ENCODE measurements at places on chromosomes 7 and 10.

DNA sequence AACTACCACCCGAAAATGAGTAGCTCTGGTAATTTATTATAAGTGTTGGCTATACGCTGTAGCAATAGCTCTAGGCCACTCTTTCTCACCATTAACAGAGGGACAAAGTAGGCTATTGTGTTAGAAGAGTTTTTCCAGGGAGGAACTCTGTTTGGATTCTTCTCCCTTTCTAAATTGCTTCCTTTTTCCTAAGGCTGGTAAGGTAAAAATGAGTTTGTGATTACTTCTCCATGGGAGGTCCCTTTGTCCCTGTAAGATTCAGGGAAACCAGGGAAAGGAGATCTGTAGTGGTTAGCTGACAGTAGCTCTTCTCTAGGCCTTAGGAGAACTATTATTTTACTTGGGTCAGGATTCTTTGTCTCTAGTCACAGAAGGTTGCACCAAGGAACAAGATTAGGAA is 23.2 kb upstream of the SEMA3E start:
- DNase-seq, result no peak

DNA sequence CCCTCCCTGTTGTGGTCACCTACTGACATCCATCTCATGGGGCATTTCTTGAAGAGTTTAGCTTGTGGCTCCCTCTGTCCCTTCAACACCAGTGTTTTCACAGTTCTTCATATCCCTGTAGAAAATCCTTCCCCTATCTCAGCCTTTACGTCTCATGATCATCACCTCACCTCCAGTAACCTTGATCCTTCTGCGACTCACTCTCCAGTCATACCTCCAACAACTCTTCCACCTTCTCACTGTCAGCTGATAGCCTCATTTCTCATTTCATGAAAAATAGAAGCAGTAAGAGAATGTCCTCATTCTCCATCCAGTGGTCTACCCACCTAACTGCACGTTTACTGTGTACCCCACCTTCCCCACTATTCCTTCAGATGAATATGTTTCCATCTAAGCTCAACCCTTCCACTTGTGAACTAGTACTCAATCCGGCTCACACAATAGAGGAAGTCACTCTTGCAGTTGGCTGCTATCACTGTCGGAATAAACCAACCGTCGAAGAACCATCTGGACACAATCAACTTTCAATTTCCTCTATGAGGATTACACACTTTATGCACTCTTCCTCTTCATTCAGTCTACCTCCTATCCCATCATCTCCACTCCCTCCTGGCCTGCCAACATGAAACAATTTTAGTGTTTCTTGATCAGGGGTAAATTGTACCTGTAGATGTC is 256.0 kb downstream of the AHR start:
- DNase-seq, result no peak

DNA sequence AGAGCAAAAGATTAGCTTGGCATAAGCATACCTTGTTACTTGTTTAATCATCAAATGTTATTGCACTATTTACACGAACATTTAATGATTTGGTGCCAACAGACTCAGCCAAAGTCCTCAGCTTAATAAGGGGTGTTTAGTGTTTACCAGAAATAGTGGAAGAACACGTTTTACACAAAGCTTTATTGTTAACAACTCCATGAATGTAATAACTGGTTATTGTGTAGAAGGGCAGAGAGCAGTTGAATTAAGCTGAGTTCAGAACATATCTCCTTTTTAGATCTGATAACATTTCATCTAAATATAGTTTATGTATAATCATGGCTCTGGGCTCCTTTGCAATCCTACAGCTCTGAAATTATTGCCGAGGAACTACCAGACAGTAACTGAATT is 99.1 kb downstream of the CABCOCO1 start:
- DNase-seq, result no peak

- no peak for DNase-seq
These were observed 54.5 kb downstream of the TCERG1L start for GRCh38 chr10:131257027-131257426.

GRCh38 chr10:96673318-96674099 is 46.8 kb downstream of the PIK3AP1 start:
- DNase-seq, result no peak

GRCh38 chr10:72035252-72035887 is 53.0 kb downstream of the SPOCK2 start:
- DNase-seq, result no peak

DNA sequence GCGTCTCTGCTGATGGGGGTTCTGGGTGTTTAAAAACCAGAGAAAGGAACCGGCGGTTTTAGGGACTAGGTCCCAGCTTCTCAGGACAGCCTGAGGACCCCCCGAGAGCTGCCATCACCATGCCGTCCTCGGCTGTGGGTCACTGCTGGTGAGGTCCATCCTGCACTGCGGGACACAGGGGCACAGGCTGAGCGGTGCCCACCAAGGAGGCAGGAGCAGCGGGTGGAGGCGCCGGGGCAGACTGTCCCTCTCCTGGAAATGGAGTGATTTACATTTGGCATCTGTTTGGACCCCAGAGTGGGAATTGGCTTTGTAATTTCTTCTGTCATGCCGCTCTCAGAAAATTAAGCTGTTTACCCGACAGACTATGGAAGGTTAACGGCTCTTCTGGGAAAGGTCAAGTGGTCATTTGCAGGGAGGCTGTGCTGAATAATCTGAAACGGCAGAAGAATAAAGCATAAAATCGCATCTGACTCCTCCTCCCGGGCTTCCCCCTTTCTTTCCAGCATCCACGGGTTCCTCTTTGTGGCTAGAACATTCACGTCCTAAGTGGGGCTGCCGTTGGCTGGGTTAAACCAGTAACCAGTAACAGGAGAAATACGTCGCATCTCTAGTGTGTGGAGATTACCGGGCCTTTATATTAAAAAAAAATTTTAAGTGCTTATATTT is 31.7 kb downstream of the LHPP start:
- no peak for DNase-seq

DNA sequence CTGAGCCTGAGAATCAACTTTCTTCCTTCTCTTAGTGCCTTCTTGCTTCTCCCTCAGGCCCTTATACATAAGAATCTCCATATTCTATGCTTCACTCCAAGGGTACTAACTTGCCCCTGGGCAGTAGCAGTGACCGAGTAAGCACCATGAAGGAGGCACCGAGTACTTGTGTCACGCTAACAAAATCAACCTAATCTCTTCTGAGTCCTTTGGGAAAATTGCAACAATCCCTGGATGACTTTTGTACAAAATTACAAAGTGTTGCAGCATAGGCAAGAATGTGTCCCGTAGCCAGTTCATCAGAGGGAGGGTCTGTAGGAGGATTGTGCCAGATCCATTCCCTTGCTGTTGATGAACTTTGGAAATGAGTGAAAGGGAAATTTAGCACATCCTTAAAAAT is 80.4 kb upstream of the EEPD1 start:
- DNase-seq, result no peak

- DNase-seq, result no peak
These were observed 218.2 kb upstream of the KMT2E start for GRCh38 chr7:104795616-104796398.

DNA sequence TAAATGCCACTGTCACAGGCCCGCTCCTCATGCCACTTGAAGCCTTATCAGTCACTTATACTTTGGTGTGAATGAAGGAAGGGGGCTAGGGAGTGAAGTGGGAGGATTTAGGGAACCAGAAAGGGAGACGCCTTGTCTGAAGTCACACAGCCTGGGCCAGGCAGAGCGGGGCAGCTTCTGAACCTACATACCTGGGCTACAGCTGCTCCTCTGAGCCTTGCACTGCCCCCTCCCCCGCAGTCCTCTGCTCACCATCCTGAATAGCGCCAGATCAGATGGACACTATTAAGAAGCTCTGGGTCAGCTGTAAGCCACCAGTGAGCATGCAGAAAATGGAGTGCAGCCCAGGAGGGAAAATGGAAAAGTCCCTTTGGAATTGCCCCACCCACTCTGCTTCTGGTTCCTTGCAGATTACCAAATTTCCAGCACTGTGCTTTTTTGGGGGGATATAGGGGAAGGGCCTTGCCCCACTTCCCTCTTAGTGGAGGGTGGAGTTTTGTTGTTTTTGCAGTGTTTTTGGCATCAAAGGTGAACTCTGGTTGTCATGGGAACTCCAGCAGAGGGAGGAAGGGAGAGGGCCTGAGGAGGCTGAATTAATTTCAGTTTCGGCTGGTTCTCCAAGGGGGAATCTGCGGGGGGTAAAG is 35.0 kb upstream of the ADCYAP1R1 start:
- DNase-seq, result no peak

DNA sequence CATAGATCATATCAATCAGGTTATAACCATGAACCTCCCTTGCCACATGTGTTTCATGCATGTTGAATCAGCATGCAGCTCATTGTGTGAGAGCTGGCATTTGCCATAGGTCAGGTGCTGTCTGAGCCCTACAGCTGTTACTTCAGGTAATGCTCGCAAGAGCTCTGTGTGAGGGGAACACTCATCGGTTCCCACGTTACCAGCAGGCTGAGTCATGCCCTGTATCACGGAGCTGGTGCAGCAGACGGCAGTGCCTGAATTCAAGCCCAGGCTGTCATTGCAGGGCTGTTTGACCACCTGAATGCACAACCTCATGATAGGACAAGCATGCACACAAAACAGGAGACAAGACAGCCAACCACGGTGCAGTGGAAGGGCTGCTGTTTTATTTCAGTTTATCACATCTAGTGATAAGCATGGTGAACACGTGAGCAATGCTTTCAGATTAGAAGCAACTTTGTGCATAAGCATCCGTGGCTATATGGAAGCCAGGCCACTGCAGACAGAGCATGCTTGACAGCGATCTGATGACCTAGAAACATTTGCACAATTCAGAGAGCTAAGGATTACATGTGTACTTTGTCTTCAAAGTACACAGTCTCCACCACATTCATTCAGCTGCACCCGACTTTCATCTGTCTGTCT is 56.4 kb upstream of the PFKP start:
- no peak for DNase-seq

GRCh38 chr7:55629051-55629677 is 56.9 kb upstream of the VOPP1 start:
- no peak for DNase-seq

- no peak for DNase-seq
These were observed 131.1 kb downstream of the CYP26A1 start for GRCh38 chr10:93204494-93205485.

- DNase-seq, result no peak
These were observed 38.6 kb downstream of the RSBN1L start for GRCh38 chr7:77734659-77735421.

GRCh38 chr7:42319631-42320030 is 82.6 kb upstream of the GLI3 start:
- no peak for DNase-seq

- no peak for DNase-seq
These were observed 206.3 kb upstream of the FZD8 start for GRCh38 chr10:35848412-35848811.

DNA sequence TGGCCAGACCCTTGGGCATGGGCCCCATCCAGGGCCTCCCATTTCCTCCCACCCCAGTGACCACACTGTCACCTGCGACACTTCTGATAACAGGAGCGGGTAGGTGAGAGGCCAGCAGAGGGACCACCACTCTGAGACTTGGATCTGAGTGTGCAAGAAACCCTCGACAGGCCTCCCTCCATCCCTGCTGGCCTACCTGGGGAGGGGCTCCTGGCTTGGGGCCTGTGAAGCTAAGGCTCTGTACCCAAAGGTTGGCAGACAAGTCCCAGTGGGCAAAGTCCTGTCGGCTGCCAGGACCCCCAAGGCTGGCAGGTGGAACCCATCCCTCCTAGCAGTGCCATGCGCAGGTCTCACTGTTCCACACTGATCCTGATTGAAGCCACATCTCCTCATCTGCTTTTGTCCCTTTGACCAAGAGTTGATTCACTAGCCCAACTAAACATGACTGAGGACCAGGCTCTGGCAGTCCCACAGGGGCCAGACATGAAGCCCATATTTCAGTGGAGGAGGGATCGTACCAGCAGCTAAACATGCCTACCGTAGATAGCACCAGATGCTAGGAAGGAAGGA is 1.2 kb upstream of the PGAM2 start:
- DNase-seq, result no peak

DNA sequence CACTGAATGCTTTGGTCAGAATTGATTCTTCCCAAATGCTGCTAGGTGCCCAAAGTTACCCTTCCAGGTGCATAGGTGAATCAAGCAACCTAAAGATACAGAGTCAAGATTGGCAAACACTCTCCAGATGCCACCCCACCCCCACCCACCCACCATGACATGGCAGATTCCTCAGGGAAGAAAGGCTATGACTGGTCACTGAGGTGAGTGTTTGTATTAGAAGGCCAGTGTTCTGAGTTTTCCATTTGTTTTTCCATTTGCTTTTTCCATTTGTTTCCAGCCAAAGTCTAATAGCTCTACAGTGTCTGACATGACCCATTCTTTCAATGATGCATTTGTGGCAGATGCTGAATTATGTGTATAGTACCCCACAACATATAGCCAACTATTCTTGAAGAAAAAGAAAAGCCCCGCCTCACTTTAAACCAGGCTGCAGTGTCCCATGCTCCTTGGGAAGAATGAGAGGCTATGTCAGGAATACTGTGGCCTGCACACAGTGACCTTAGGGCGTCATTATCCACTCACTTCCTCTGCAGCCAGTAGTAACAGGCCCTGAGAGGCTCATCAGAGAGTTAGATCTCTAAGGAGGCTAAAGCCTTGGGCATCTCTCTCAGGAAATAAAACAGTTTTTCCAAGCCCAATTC is 16.1 kb upstream of the HIBADH start:
- DNase-seq, result no peak

- no peak for DNase-seq
These were observed 7.5 kb downstream of the RASGEF1A start for GRCh38 chr10:43259213-43259991.

- no peak for DNase-seq
These were observed 127.3 kb downstream of the CUL2 start for GRCh38 chr10:34962866-34963265.

DNA sequence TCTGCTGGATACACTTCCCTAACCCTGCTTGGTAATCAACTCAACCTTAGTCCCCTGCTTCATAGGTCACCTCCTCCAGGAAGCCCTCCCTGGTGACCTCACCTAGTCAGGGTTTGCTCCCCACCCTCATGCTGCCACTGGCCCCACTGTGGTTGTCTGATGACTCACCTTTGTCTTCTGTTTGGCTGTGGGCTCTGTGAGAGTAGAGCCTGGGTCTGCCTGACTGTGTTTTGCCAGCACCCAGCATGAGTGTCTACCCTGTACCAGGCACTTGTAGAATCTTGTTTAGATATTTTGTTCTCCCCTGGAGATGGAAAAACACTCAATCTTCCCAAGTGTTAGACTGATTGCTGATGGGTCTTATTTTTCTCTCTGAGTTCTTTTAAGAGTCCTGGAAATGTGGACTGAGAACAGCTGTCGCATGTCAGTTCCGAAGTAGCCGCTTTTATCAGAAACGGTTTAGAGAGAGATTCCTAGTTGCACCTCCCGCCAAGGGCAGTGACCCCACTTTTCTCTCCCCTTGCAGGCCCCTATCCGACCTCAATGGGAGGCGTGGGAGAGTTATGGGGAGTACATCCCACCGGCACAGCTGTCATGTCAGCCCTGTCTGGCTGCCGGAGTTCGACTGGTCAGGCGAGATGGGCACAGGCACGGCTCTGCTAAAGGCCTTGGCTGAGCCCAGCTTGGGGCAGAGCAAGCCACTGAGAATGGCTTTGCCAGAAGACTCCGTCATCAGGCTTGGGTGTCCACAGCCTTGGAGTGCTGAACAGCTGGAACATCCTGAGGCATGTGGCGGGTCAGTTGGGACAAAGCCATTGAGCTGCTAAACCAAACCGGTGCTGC is 134.3 kb downstream of the GRK5 start:
- DNase-seq, result no peak

Data from GOT3 (cell line).